Prostate gland (tissue), 2 donors: ENCODE measurements at places on chromosomes 1 and 21. TPM values are rescaled to one million over a fixed set of nuclear protein-coding genes. Genes with fewer than 3 reads are reported as not detected.

GRCh38 chr1:182817802-182818201 is 21.3 kb upstream of the DHX9 start:
- no peaks in the 10 kb centered on the region for H3K4me1 ChIP-seq
- H3K36me3 ChIP-seq, result no peaks in the 10 kb centered on the region
- H3K4me3 ChIP-seq, result no peak overlapping the region

GRCh38 chr1:203475012-203475981 is at the start of gene PRELP:
TSS of gene PRELP (plus strand) at chr1:203475806. CDS start at chr1:203483185, 7,379 bp downstream.
- no peaks in the 10 kb centered on the region for H3K36me3 ChIP-seq
- peak within 1 kb of the TSS; percentile 15 for H3K4me3 ChIP-seq
- DNase-seq, result peak; percentile 57
- no peaks in the 10 kb centered on the region for H3K4me1 ChIP-seq
- H3K27me3 ChIP-seq, result no peaks in the 10 kb centered on the region

GRCh38 chr1:33185541-33185940 is 3.7 kb upstream of the TRIM62 start:
- no peak overlapping the region for H3K4me3 ChIP-seq
- no peak for DNase-seq
- H3K4me1 ChIP-seq, result no peaks in the 10 kb centered on the region

- no peak overlapping the region for H3K27ac ChIP-seq
- no peak overlapping the region for H3K4me3 ChIP-seq
- no peaks in the 10 kb centered on the region for H3K4me1 ChIP-seq
- H3K27me3 ChIP-seq, result no peaks in the 10 kb centered on the region
- no peaks in the 10 kb centered on the region for H3K36me3 ChIP-seq
- DNase-seq, result no peak
Observed at GRCh38 chr1:26991310-26992116, 2.0 kb upstream of the TRNP1 start.

DNA sequence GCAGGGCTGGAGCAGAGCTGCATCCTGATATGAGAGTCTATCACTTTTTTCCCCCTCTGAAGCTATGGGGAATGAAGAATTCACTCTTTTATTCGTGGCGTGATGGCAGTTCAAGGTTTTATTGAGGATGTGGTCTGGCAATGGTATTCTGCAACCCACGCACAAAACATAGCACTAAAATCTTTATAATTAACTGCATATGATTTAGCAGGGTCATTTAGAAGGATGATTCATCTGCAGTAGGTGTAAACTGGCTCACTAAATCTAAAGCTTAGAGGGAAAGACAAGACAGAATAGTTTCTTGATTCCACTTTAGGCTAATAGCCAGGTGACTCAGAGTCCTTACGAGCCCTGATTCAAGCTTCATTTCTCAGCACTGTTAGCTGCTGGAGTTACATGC is 25.0 kb upstream of the CHRM3 start:
- no peaks in the 10 kb centered on the region for H3K27me3 ChIP-seq
- no peak overlapping the region for H3K4me3 ChIP-seq
- no peaks in the 10 kb centered on the region for H3K4me1 ChIP-seq
- no peak for DNase-seq
- no peak overlapping the region for H3K27ac ChIP-seq

- H3K36me3 ChIP-seq, result no peaks in the 10 kb centered on the region
- no peak overlapping the region for H3K27ac ChIP-seq
- H3K4me1 ChIP-seq, result no peaks in the 10 kb centered on the region
- H3K4me3 ChIP-seq, result no peak overlapping the region
- DNase-seq, result no peak
Observed at GRCh38 chr1:174535207-174535606, 87.4 kb downstream of the GPR52 start.

GRCh38 chr1:203454986-203455471 is 20.6 kb upstream of the PRELP start:
- H3K4me3 ChIP-seq, result no peak overlapping the region
- H3K27ac ChIP-seq, result no peak overlapping the region
- no peaks in the 10 kb centered on the region for H3K27me3 ChIP-seq
- H3K4me1 ChIP-seq, result no peaks in the 10 kb centered on the region

GRCh38 chr1:228717081-228717480 is 18.2 kb upstream of the RHOU start:
- no peaks in the 10 kb centered on the region for H3K27me3 ChIP-seq
- H3K4me3 ChIP-seq, result no peak overlapping the region
- H3K36me3 ChIP-seq, result no peaks in the 10 kb centered on the region
- peak overlapping the region; percentile 61 for H3K27ac ChIP-seq
- no peak for DNase-seq

- no peaks in the 10 kb centered on the region for H3K4me1 ChIP-seq
- H3K4me3 ChIP-seq, result no peak overlapping the region
- H3K36me3 ChIP-seq, result no peaks in the 10 kb centered on the region
- H3K27ac ChIP-seq, result no peak overlapping the region
- DNase-seq, result no peak
- H3K27me3 ChIP-seq, result no peaks in the 10 kb centered on the region
Observed at GRCh38 chr1:214205053-214205452, 75.9 kb upstream of the SMYD2 start.

DNA sequence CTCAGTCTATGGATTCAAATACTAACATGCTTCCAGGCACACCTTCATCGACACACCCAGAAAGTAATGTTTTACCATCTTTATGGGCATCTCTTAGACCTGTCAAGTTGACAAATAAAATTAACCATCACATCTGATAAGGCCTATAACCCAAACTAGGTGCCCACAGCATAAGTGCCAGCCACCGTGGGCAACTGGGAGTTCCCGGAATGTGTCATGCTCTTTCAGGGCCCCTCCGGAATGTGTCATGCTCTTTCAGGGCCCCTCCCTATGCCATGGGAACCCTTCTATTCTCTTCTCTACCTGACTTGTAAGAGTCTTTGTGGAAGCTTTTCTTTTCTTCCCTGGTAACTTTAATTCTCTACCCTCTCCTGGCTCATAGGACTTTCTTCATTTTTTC is 26.6 kb downstream of the KRTAP24-1 start:
- DNase-seq, result peak; percentile 25
- no peaks in the 10 kb centered on the region for H3K36me3 ChIP-seq
- no peak overlapping the region for H3K27ac ChIP-seq
- no peak overlapping the region for H3K4me3 ChIP-seq
- no peaks in the 10 kb centered on the region for H3K4me1 ChIP-seq
- H3K27me3 ChIP-seq, result no peaks in the 10 kb centered on the region

- H3K4me3 ChIP-seq, result no peak overlapping the region
- H3K27me3 ChIP-seq, result no peaks in the 10 kb centered on the region
- DNase-seq, result no peak
- H3K27ac ChIP-seq, result no peak overlapping the region
- H3K36me3 ChIP-seq, result no peaks in the 10 kb centered on the region
- H3K4me1 ChIP-seq, result no peaks in the 10 kb centered on the region
Observed at GRCh38 chr1:86064899-86065298, 91.7 kb downstream of the COL24A1 start.

DNA sequence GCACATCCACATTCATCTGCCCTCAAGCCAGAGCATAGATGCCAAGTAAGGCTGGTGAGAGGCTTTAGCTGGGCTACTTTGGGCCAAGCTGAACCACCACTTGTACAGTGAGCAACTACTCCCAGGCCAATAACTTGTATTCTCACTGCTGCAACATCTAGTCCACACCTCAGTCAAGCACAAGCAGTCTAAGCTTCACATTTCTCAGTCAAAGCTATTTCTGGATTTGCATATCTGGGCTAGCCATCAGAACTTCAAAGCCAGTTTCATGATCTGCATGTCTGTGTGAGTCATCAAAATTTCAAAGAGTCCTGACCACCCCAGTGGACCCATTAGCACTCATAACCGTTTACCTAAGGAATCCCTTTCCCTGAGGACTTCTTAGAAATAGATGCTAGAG is 77.7 kb upstream of the DIRAS3 start:
- no peaks in the 10 kb centered on the region for H3K4me1 ChIP-seq
- DNase-seq, result no peak
- H3K27ac ChIP-seq, result no peak overlapping the region

DNA sequence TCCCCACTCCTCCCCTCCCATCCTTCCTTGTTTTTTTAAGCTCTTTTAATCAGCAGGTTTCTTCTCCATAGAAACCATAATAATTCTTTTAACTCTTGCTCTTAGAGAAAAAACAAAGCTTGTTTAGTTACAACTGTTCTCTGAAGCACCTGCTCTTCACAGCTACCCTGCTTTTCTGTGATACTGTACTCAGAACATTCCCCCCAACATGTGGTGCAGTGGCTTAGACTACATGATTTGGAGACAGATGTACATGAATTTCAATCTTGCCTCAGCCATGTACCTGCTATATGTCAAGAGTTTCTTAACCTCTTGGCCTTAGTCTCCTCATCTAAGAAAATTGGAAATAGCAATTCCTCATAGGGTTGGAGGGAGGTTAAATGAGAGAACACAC is 33.5 kb downstream of the LAMC2 start:
- H3K36me3 ChIP-seq, result no peaks in the 10 kb centered on the region
- no peak overlapping the region for H3K4me3 ChIP-seq
- no peaks in the 10 kb centered on the region for H3K4me1 ChIP-seq
- no peak for DNase-seq
- no peaks in the 10 kb centered on the region for H3K27me3 ChIP-seq
- H3K27ac ChIP-seq, result peak overlapping the region; percentile 73

GRCh38 chr1:24692351-24692980 is 49.4 kb downstream of the SRRM1 start:
- no peak for DNase-seq
- H3K27me3 ChIP-seq, result no peaks in the 10 kb centered on the region
- H3K27ac ChIP-seq, result no peak overlapping the region
- H3K4me3 ChIP-seq, result no peak overlapping the region

GRCh38 chr1:208131621-208132286 is 112.4 kb downstream of the PLXNA2 start:
- H3K4me1 ChIP-seq, result no peaks in the 10 kb centered on the region
- no peak overlapping the region for H3K27ac ChIP-seq
- H3K27me3 ChIP-seq, result no peaks in the 10 kb centered on the region
- no peak for DNase-seq
- no peaks in the 10 kb centered on the region for H3K36me3 ChIP-seq

GRCh38 chr1:4773226-4773625 is 118.8 kb downstream of the AJAP1 start:
- H3K4me3 ChIP-seq, result no peak overlapping the region
- no peaks in the 10 kb centered on the region for H3K36me3 ChIP-seq
- DNase-seq, result no peak
- no peaks in the 10 kb centered on the region for H3K4me1 ChIP-seq

GRCh38 chr1:183096894-183097293 is 73.7 kb downstream of the LAMC1 start:
- DNase-seq, result no peak
- no peaks in the 10 kb centered on the region for H3K4me1 ChIP-seq
- H3K4me3 ChIP-seq, result no peak overlapping the region

DNA sequence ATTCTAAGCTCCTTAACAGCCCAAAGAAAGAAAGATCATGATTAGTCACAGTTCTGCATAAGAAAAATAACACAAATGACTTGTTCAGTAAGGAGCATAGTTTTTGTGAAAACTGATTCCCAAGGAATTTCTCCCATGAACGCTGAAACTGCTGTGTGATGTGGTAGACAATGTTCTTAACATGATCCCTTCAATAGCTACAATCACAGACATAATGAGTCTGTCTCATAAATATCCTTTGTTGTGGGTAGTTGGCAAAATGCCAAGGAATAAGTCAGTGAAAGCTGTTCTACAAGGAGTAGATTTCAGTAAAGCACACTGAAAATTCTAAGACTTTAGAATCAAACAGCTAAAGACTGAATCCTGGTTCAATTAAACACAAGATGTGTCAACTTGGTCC is 404.8 kb downstream of the HLX start:
- no peak for DNase-seq
- H3K4me1 ChIP-seq, result no peaks in the 10 kb centered on the region
- H3K27me3 ChIP-seq, result no peaks in the 10 kb centered on the region
- no peak overlapping the region for H3K4me3 ChIP-seq
- H3K36me3 ChIP-seq, result no peaks in the 10 kb centered on the region

DNA sequence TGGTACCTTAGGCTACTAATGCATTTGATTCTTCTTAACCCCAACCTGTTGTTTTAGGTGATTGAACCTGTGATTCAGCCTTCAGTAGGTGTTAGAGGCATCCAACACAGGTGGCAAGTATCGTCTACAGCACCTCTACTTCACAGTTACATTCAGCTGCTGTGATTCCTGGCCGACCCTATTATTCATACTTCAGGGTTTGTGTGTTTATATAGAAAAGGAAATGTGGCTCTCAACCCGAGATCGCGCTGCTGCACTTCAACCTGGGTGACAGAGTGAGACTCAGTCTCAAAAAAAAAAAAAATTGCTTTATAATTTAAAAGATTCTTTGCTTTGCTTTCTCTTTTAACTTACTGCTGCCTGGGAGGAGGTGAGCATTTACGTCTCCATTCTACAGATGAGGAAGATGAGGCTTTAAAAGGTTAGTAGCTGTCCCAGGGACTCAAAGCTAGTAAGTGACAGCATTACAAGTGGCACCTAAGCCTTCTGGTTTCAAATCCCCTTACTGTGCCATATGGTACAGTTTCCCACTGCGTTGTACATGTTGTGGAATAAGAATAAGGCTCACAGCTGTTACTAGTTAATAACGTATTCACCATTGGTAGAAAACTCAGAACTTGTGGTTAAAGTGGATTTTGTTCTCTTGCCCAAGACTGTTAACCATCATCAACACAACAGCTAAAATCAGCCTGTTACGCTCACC is 9.9 kb upstream of the GPR25 start:
- H3K36me3 ChIP-seq, result no peaks in the 10 kb centered on the region
- no peaks in the 10 kb centered on the region for H3K27me3 ChIP-seq
- H3K4me1 ChIP-seq, result no peaks in the 10 kb centered on the region

DNA sequence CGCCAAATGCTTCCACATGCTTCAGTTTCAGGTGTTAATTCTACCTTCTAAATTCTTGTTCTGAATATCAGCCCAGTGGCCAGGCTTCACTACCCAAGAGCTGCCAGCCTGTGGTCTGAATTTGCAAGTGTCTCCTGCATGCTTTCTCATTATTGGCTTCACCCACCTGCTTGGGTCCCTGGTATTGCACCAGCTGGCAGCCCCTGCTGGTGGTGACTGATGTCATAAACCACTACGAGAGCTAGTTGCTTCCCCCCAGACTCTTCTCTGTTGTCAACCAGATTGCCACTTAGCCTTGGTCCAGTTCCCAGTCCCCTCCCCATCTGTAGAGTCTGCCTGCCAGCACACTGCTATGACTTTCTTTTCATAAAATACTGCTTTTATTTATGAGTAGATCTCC is 197.7 kb upstream of the DUSP10 start:
- H3K4me3 ChIP-seq, result no peak overlapping the region
- H3K36me3 ChIP-seq, result no peaks in the 10 kb centered on the region
- no peaks in the 10 kb centered on the region for H3K4me1 ChIP-seq
- H3K27ac ChIP-seq, result no peak overlapping the region
- H3K27me3 ChIP-seq, result no peaks in the 10 kb centered on the region

DNA sequence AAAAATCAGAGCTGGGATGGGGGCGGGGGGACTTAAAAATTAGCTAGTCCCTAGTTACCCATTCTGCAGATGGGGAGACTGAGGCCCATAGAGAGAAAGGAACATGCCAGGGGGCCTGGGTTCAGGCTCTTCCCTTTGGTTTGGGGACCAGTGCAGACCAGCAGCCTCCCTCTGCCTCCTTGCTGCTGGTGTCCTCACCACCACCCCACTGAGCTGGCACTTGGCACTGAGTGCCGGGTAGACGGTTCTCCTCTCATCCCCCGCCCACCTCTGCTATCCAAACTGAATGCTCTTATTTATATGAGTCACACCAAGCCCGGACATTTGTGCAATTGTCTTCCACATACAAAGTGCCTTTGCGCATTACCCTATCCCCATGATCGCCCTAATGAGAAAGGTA is 39.2 kb downstream of the CAMK2N1 start:
- peaks cover 9% of the 10 kb centered on the region for H3K27me3 ChIP-seq
- H3K4me3 ChIP-seq, result no peak overlapping the region
- no peaks in the 10 kb centered on the region for H3K4me1 ChIP-seq

The HTR1D gene
- 0.28 TPM for total RNA-seq

The RAB25 gene
- total RNA-seq, result 100 TPM

The LAX1 gene
- 0.05 TPM for total RNA-seq

The CD101 gene
- 1.1 TPM for total RNA-seq

The DNASE2B gene
- total RNA-seq, result 8.6 TPM

The FAM72B gene
- 0.97 TPM for total RNA-seq

The MDM4 gene
- total RNA-seq, result 66.9 TPM

The CLCA4 gene
- 1.4 TPM for total RNA-seq

The HHAT gene
- 16.3 TPM for total RNA-seq

The DONSON gene
- 11.6 TPM for total RNA-seq

The RNF223 gene
- 1.8 TPM for total RNA-seq
